ENCODE measurements at places on chromosomes 7 and 10.

GRCh38 chr7:78134774-78135173 lies 336.2 kb downstream of the PHTF2 start:
- DNase-seq, result no peak

DNA sequence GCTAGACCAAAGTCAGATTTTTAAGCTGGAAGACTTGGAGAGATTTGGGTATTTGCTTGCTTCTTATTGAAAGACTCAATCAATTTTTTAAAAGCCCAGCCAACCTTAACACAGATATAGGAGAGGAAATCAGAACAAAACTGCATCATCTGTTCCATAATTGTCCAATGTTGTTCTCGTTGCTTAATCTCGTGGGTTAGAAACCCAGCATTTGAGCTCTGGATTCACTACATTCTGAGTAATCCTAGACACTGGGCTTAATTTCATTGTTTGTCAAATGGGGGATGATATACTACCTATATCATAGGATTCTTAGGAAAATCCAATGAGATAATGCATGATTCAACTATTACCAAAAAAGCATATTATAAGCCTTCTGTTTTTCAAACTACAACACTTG lies 48.9 kb downstream of the CALD1 start:
- DNase-seq, result no peak

DNA sequence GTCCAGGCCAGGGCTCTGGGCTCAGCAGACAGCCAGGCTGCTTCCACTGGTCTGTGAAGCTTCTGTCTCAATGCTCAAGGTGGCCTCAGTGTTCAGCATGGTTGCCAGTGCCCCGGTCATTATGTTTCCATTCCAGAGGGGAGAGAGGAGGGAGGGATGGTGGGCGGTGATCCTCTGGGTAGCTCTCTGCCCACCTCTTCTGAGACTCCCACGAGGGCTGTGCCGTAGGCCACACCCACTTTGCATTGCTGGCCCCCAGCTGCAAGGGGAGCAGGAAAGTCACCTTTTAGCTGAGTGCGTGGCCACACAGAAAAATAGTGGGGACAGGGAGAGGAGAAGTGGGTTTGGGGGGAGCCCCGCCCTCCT lies 42.5 kb downstream of the FOXK1 start:
- DNase-seq, result no peak

GRCh38 chr7:125030756-125031387 lies 101.2 kb upstream of the POT1 start:
- DNase-seq, result no peak

GRCh38 chr7:135258585-135258984 lies 24.9 kb downstream of the STRA8 start:
- DNase-seq, result no peak
